ENCODE measurements at places on chromosomes 7 and 10. TPM values are rescaled to one million over a fixed set of nuclear protein-coding genes. Genes with fewer than 3 reads are reported as not detected.

Gene ATE1
- 6.9 TPM for total RNA-seq

Gene WEE2
- not detected for total RNA-seq

DNA sequence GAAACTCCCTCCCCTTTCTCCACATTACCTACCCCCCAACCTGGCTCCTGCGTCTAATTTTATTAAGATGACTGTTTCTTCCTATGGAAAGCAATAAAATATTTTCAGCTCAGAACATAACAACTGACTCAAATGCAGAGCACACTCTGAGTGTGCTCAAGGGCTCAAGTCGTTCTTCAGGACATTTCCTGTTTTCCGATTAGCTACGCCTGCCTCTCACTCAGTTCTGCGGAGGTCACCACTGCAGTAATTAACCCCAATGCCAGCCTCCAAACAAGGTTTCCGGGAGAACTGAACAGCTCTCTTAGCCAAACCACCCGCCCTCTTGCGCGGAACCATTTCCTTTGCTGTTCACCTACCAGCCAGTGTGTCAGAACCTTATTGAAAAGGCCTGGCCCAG is 19.3 kb downstream of the MYOF start:
- no peak for DNase-seq

- DNase-seq, result no peak
Measured at GRCh38 chr7:140159497-140159896, 17.3 kb downstream of the KDM7A start.
